ENCODE measurements at places on chromosomes 12 and 14.

DNA sequence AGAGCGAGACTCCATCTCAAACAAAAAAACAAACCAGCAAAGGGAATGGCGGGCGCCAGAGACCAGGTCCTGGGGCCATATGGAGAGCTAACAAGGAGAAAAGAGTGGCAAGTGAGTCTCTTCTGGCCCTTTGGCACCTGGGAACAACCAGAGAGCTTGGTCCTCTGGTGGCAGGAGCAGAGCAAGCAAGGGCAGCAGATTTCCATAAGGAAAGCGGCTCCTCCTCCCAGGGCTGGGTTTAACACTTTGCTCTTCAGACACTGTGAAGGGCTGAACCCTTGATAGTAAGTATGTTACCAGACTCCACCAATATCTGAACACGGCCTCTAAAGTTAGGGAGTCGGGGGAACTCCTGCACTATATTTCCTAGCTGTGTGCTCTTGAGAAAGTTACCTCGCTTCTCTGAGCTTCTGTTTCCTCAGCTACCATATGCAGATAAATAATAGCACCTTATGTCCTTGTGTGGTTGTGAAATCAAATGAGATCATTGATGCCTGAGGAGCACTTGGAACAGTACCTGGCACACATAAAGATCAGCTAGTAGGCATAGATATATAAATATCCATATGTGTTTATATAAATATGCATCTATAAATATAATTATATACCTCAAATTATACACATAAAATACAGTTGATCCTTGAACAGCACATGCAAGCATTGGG lies 33.4 kb upstream of the PLEKHG6 start:
- no peak overlapping the region for H3K4me3 ChIP-seq
- peaks cover 56% of the 10 kb centered on the region for H3K4me1 ChIP-seq
- no peaks in the 10 kb centered on the region for H3K27me3 ChIP-seq
- H3K27ac ChIP-seq: peak overlapping the region; percentile 96
- H3K36me3 ChIP-seq: no peaks in the 10 kb centered on the region

DNA sequence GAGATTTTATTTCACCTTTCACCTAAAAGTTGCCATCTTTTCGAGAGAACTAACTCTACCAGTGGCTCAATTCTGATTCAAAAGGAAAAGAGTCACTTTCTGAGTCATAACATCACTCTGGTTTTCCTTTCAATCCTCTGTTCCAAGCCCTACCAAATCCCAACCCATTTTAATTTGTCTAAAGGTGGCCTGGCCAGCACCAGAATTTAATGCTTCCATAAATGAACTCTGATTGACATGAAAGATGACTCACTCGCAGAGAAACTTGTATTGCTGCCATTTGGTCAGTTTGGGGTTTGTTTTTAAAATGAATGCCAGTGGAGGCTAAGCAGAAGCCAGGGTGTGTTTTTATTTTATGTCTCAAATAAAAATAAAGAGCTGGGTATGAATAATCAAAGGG lies 117.4 kb upstream of the SOX5 start:
- no peaks in the 10 kb centered on the region for H3K27me3 ChIP-seq
- no peak overlapping the region for H3K4me3 ChIP-seq
- no peak overlapping the region for H3K27ac ChIP-seq
- no peaks in the 10 kb centered on the region for H3K36me3 ChIP-seq

- H3K36me3 ChIP-seq: peaks cover 67% of the 10 kb centered on the region
- H3K27me3 ChIP-seq: no peaks in the 10 kb centered on the region
- no peaks in the 10 kb centered on the region for H3K4me1 ChIP-seq
- H3K27ac ChIP-seq: no peak overlapping the region
- DNase-seq: no peak
- no peak overlapping the region for H3K4me3 ChIP-seq
Observed at GRCh38 chr12:108677381-108677780, 43.7 kb upstream of the SELPLG start.

GRCh38 chr12:3964439-3964838 lies 91.2 kb upstream of the PARP11 start:
- H3K4me3 ChIP-seq: no peak overlapping the region
- no peaks in the 10 kb centered on the region for H3K36me3 ChIP-seq
- DNase-seq: no peak
- H3K27me3 ChIP-seq: no peaks in the 10 kb centered on the region
- peaks cover 3% of the 10 kb centered on the region for H3K4me1 ChIP-seq

- H3K36me3 ChIP-seq: peaks cover 30% of the 10 kb centered on the region
- no peak for DNase-seq
- H3K4me1 ChIP-seq: peaks cover 5% of the 10 kb centered on the region
Observed at GRCh38 chr12:123242116-123242904, 9.1 kb downstream of the MTRFR start.

- no peak overlapping the region for H3K27ac ChIP-seq
- H3K4me3 ChIP-seq: no peak overlapping the region
- H3K4me1 ChIP-seq: no peaks in the 10 kb centered on the region
- H3K36me3 ChIP-seq: no peaks in the 10 kb centered on the region
Observed at GRCh38 chr12:105057174-105057573, 27.1 kb downstream of the ALDH1L2 start.

GRCh38 chr12:5272018-5272785 lies 159.7 kb upstream of the NTF3 start:
- no peaks in the 10 kb centered on the region for H3K27me3 ChIP-seq

DNA sequence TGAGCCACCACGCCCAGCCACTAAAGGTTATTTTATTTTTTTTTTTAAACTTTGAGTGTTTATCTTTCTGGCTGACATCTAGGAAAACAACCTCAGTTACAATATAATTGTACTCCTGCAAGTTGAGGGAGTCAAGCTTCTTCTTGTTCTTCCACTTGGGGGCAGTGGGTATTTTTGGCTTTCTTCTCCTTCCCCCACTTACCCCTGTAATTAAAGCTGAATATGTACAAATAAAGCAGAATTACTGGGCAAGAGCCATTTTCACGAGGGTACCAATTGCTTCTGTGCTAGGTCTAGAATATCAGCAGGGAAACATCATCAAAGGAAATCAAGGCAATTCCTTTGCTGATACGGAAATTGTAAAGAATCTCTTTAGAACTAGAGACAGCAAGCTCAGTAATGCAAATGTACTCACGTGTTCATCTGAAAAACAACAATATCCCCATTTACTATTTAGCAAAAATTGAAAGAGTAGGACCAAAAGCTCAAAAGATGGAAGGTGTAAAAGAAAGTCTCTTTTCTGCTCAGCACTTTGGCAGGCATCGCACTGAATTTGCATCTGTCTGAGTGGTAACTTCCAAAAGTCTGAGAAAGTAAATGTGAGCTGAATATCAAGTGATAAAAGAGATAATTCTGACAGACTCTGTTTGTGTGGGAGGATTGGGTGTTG lies 72.8 kb downstream of the TAOK3 start:
- H3K4me3 ChIP-seq: no peak overlapping the region
- H3K27me3 ChIP-seq: no peaks in the 10 kb centered on the region
- no peak for DNase-seq
- H3K4me1 ChIP-seq: peaks cover 20% of the 10 kb centered on the region

Measured in RWPE2 (cell line).